ENCODE measurements at places on chromosomes 16 and 17.

- no peak for DNase-seq
Measured at GRCh38 chr17:975371-975915, 4.1 kb downstream of the NXN start.

DNA sequence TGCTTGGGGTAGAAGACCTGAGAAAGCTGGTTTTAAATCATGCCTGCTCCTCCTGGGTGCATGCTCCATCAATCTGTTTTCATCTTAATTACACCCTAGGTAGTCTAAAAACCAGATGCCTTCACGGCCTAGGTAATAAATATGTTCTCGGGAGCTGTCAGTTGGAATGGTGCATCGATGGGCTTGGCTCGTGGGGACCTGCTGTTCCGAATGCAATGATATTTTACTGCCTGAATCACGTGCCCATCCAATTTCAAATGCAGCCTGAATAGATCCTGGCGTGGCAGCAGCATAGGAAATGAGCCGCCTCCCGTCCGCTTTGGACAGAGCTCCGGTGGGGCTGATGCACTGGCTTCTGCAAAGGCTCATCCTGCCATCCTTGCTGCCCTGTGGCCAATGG lies 18.8 kb upstream of the FAAP100 start:
- DNase-seq: no peak

GRCh38 chr17:1907216-1907631 lies 77.4 kb downstream of the RPA1 start:
- no peak for DNase-seq

GRCh38 chr17:52395308-52395707 lies 236.8 kb upstream of the CA10 start:
- no peak for DNase-seq

- no peak for DNase-seq
Measured at GRCh38 chr17:5115673-5116651, at the start of gene USP6. USP6 (plus strand) TSS chr17:5116032; CDS start chr17:5130368, 14,336 bp downstream.

- DNase-seq: no peak
Measured at GRCh38 chr17:34930283-34930682, 31.0 kb downstream of the CCT6B start.
